DMS79 treated with DMSO at 0.1 percent for 48 hours (cell line): ENCODE measurements at places on chromosomes 1 and 21.

DNA sequence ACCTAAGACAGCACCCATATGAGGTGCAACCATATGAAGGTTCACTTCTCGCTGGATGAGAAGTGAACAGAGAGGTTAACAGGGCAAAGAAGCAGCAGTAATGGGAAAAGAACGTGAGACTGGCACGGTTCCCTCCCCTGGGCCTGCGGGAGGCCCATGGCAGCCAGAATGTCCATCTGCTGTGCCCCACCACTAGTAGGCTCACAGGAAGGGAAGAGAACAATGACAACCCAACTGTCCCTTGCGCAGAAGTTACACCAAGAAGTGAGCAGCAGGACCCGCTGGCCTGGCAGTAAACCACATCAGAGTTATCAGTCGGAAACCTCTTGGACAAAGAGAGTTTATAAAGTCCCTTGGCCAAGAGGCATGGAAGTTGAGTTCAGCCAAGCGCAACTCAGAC is 11.3 kb downstream of the HIVEP3 start:
- no peak for DNase-seq

DNA sequence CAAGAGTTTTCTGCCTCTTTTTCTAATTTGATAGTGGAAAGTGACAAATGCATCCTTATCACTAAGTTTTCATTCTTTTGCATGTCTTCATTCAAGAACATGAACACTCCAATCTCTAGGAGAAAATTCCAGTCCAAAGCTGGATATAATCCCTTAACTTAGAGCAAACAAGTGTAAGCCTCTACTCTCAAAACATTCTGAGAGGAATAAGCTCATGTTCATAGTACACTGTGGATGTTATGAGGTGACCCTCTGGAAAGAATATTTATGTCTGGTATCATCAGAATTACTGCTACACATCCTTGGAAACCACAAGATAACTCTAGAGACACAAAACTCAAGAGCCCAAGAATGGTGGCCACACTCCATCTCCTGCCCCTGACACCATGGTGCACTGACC is 15.1 kb downstream of the SIPA1L2 start:
- DNase-seq, result no peak

DNA sequence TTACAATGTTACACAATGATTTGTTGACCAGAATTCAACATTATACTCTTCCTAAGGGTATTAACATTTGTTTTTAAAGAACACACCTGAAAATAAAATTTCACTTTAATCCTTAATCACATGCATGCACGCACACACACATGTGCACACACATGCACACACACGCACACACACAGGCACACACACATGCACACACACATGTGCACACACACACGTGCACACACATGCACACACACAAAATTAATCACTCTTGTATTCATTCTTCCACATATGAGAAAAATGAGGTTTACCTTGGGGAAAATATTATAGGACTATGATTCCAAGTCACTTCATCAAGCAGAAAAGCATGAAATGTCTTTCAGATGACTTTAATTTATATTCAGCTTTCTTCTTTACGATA is 331.8 kb upstream of the PLD5 start:
- no peak for DNase-seq

DNA sequence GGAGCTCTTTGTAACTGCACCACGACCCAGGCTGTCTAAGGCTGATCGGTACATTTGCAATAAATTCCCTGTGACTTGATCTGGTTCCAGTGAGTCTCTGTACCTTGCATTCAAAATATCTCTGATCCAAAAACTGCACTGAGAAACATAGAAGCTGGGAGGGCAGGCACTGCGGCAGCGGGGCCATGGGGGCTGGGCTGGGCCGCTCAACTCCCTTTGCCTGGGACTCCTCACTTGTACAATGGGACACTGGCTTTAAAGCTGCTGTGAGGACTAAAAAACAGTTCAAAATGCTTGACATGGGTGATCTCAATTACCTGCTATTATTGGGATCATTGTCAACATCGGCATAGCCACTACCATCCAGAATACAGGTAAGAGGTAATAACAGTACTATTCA is 644.0 kb downstream of the AJAP1 start:
- DNase-seq, result no peak

DNA sequence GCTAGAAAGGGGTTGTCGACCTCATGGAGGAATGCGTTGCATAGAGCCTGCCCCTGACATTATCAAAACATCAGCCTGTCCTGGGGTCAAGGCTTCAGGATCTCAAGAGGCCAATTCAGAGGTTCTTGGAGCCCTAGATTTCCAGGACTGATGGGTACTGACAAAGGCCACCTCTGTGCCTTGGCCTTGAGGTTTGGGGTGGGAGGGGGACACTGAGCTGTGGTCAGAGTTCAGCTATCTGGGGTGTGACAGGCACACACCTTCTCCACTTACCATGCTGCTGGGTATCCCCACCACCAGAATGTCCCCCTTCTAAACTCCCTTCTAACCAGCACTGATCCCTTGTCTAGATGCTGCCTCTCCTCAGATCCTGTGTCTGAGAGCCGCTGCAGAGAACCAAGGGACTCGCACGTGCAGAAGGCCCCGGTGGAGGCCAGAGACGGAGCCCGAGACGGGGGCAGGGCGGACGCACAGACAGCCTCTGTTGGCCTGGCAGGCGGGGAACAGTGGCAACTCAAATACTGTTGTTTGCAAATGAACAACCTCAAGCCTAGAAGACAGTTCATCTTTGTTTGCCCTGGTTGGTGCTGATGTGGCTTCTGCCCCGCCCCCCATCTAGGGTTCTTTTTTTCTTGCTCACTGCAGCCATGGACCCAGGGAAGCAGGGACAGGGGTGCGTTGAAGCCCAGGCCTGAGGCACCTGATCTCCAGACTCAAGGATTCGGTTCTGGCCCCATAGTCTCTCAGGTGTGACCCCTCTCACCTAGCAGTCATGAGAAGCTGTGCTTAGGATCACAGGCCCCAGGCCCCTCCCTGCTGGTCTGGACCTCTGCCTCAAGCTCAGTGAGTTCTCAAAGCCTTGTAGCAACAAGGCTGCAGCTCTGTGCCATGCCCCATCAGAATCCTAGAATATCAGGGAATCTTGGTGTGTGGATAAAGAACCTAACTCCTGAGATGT is 28.1 kb upstream of the CSF1 start:
- DNase-seq, result no peak
